ENCODE measurements at places on chromosomes 2 and 18.

GRCh38 chr2:190574169-190574568, 39.6 kb upstream of the NEMP2 start:
- no peaks in the 10 kb centered on the region for H3K4me1 ChIP-seq
- no peaks in the 10 kb centered on the region for H3K36me3 ChIP-seq
- H3K27me3 ChIP-seq, result no peaks in the 10 kb centered on the region
- no peak for DNase-seq
- no peak overlapping the region for H3K27ac ChIP-seq

DNA sequence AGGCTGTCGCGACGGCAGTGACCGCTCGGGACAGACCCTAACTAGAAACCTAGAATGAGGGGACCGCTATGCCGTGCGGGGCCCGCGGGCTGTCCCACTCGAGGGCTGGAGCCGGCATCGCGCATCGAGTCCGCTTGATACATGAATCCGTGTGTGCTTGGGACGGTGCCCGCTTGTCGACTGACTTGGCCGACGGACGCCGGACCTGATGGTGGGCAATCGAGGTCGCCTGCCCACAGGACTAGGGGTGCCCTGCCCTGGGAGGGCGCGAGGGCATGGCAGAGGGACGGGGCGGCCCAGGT, 749 bp upstream of the PTMA start:
- H3K36me3 ChIP-seq, result peaks cover 31% of the 10 kb centered on the region
- peaks cover 5% of the 10 kb centered on the region for H3K27me3 ChIP-seq
- H3K4me1 ChIP-seq, result peaks cover 25% of the 10 kb centered on the region
- peak overlapping the region; percentile 100 for H3K27ac ChIP-seq
- peak; percentile 56 for DNase-seq
- peak overlapping the region; percentile 88 for H3K4me3 ChIP-seq

- H3K4me1 ChIP-seq, result 0 out of 2 replicates have a peak, but pooled peaks cover 3% of the 10 kb centered on the region
- no peak overlapping the region for H3K4me3 ChIP-seq
- no peaks in the 10 kb centered on the region for H3K36me3 ChIP-seq
- H3K27ac ChIP-seq, result no peak overlapping the region
- DNase-seq, result no peak
- H3K27me3 ChIP-seq, result no peaks in the 10 kb centered on the region
These were observed 43.4 kb upstream of the ANKRD62 start for GRCh38 chr18:12049978-12050811.

- H3K27ac ChIP-seq, result peak overlapping the region; percentile 15
- no peak overlapping the region for H3K4me3 ChIP-seq
- H3K4me1 ChIP-seq, result peaks cover 44% of the 10 kb centered on the region
- no peaks in the 10 kb centered on the region for H3K27me3 ChIP-seq
These were observed 35.7 kb downstream of the ZNF516 start for GRCh38 chr18:76459312-76459686.

- no peak for DNase-seq
- H3K4me1 ChIP-seq, result peaks cover 4% of the 10 kb centered on the region
- H3K27me3 ChIP-seq, result no peaks in the 10 kb centered on the region
- H3K4me3 ChIP-seq, result no peak overlapping the region
- no peak overlapping the region for H3K27ac ChIP-seq
- no peaks in the 10 kb centered on the region for H3K36me3 ChIP-seq
These were observed 37.9 kb upstream of the PIK3C3 start for GRCh38 chr18:41917181-41917580.

GRCh38 chr2:4530231-4530630, 826.9 kb downstream of the DCDC2C start:
- no peak overlapping the region for H3K27ac ChIP-seq
- no peak for DNase-seq
- H3K27me3 ChIP-seq, result peaks cover 7% of the 10 kb centered on the region
- no peaks in the 10 kb centered on the region for H3K4me1 ChIP-seq
- peaks cover 53% of the 10 kb centered on the region for H3K36me3 ChIP-seq
- H3K4me3 ChIP-seq, result no peak overlapping the region

- no peak overlapping the region for H3K4me3 ChIP-seq
- H3K27ac ChIP-seq, result no peak overlapping the region
- no peaks in the 10 kb centered on the region for H3K4me1 ChIP-seq
- no peaks in the 10 kb centered on the region for H3K27me3 ChIP-seq
- no peak for DNase-seq
These were observed 200.6 kb upstream of the RBMS1 start for GRCh38 chr2:160694221-160694620.

GRCh38 chr2:216294305-216294704, 78.0 kb downstream of the MARCHF4 start:
- H3K4me1 ChIP-seq, result peaks cover 28% of the 10 kb centered on the region
- H3K27ac ChIP-seq, result no peak overlapping the region
- DNase-seq, result no peak
- H3K27me3 ChIP-seq, result 0 out of 2 replicates have a peak, but pooled peaks cover 4% of the 10 kb centered on the region
- no peak overlapping the region for H3K4me3 ChIP-seq

DNA sequence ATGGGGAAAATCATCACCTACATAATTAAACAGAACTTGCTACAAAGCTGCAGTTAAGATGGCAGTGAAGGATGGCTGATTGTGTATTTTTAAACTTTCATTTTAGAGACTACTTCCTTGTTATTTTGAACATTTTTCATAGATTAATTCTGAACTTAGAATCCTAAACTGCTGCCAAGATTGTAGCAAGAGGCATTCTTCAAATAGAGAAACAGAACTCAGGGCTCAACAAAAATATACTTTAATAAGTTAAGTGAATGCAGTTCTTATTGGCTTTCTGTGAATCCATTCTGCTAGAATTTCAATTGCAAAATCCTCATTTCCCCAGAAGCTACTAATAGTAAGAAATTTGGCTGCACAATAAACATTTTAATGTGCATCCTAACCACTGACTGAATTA, 160.3 kb downstream of the L3MBTL4 start:
- H3K27ac ChIP-seq, result no peak overlapping the region
- peaks cover 3% of the 10 kb centered on the region for H3K4me1 ChIP-seq
- no peaks in the 10 kb centered on the region for H3K27me3 ChIP-seq
- peaks cover 5% of the 10 kb centered on the region for H3K36me3 ChIP-seq

- peaks cover 22% of the 10 kb centered on the region for H3K4me1 ChIP-seq
- H3K27me3 ChIP-seq, result no peaks in the 10 kb centered on the region
- H3K4me3 ChIP-seq, result no peak overlapping the region
- no peaks in the 10 kb centered on the region for H3K36me3 ChIP-seq
- no peak overlapping the region for H3K27ac ChIP-seq
These were observed 260.5 kb upstream of the ZNF521 start for GRCh38 chr18:25612466-25612865.

GRCh38 chr18:75178376-75178775, 30.6 kb downstream of the PTGR3 start:
- no peaks in the 10 kb centered on the region for H3K36me3 ChIP-seq
- H3K27ac ChIP-seq, result no peak overlapping the region
- H3K27me3 ChIP-seq, result no peaks in the 10 kb centered on the region
- no peak overlapping the region for H3K4me3 ChIP-seq
- DNase-seq, result no peak

GRCh38 chr18:25345081-25345866, 6.7 kb downstream of the ZNF521 start:
- H3K27ac ChIP-seq, result no peak overlapping the region
- H3K4me1 ChIP-seq, result peaks cover 28% of the 10 kb centered on the region
- H3K36me3 ChIP-seq, result no peaks in the 10 kb centered on the region

DNA sequence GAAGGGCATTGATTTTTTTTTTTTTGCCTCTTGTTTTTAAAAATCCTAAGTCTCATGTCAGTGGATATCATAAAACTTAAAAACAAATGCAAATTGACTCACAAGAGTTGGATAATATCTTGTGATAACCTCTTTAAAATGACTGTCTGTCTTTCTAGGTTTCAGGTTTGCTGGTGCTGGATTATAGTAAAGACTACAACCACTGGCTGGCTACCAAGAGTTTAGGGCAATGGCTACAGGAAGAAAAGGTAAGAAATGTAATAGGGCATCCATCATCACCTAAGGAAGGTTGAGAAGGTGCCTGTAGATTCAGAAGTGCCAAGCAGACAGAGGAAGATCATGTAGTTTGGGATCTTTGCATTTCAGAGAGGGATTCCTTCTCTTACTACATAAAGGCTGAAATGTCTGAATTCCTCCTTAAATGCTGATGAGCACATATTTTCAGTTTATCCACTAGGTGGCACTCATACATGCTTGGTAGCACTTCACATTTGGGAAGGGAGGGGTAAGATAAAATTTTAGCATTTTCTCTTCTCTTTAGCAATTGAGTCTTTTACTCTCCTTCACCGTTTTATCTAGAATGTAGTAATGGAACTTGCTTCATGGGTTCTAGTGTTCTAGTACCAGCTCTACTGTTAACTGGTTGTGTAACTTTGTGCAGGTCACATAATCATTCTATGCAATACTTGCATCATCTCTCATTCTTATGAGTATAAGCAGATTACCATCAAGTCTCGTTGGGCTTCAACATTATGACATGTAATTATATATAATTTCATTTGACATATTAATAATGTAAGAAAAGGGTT, 21.1 kb downstream of the CPS1 start:
- H3K36me3 ChIP-seq, result no peaks in the 10 kb centered on the region
- peaks cover 4% of the 10 kb centered on the region for H3K4me1 ChIP-seq
- H3K27me3 ChIP-seq, result no peaks in the 10 kb centered on the region
- peak overlapping the region; percentile 86 for H3K27ac ChIP-seq
- no peak overlapping the region for H3K4me3 ChIP-seq
- DNase-seq, result no peak

DNA sequence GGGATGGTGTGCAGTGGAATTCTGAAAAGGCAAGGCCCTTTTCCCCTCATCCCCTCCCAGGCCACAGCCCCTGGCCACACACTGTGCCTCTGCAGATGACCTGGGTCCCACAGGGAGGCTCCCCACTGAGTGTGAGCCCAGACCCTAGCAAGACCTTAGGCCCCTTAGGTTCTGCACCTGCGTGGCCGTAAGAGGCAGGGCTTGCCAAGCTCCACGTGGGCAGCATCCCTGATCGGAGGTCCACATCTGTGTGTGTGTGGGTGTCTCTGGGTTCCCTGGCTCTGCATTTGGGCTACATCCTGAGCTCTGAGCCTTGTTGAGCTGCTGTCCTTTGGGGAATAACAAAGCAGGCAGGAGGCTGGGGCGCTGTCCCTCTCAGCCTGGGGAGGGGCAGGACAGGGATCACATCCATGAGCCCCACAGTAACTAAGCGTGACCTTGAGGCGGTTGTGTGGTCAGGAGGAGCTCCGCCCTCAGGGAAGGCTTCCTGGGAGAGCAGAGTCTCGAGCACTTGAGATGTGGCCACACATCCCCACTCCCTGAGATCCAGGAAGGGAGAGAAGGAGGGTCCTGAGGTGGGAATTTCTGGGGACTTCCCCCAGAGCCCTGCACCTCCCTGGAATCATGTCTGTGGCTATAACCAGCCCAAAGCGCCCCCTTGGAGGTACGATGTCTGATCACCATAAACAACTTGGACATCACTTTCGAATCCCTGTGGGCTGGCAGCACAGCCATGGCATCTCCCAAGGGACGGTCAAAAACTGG, 84.8 kb downstream of the STPG4 start:
- H3K4me1 ChIP-seq, result peaks cover 42% of the 10 kb centered on the region
- no peaks in the 10 kb centered on the region for H3K36me3 ChIP-seq
- no peaks in the 10 kb centered on the region for H3K27me3 ChIP-seq
- no peak for DNase-seq
- H3K27ac ChIP-seq, result 0 out of 2 replicates have a peak overlapping the region, but pooled peaks have one; percentile 36

GRCh38 chr2:14816069-14817060, 183.8 kb downstream of the LRATD1 start:
- no peak for DNase-seq
- no peak overlapping the region for H3K27ac ChIP-seq
- no peaks in the 10 kb centered on the region for H3K4me1 ChIP-seq
- no peaks in the 10 kb centered on the region for H3K27me3 ChIP-seq
- H3K4me3 ChIP-seq, result no peak overlapping the region

GRCh38 chr2:238379096-238379810, 47.5 kb upstream of the ASB1 start:
- H3K27me3 ChIP-seq, result no peaks in the 10 kb centered on the region
- peaks cover 19% of the 10 kb centered on the region for H3K4me1 ChIP-seq
- H3K27ac ChIP-seq, result no peak overlapping the region
- H3K36me3 ChIP-seq, result peaks cover 17% of the 10 kb centered on the region

DNA sequence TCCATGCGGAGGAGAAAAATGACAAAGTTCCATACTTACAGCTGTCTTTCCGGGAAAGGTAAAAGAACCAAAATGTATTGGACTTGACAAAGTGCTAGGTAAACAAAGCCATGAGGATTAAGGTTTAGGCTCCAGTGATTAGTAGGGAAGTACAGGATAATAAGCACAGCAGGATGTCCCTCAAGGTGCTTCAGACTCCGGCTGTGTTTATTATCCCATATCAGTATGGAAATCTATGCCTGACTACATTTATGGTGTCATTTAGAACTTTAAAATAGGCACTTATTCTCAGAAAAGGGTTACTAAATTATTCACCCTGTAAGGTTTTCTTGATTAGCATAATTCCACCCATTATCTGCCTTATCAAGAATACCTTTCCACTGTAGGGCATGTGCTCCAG, 136.3 kb upstream of the CCDC68 start:
- H3K4me1 ChIP-seq, result peaks cover 13% of the 10 kb centered on the region
- no peak overlapping the region for H3K4me3 ChIP-seq
- H3K27me3 ChIP-seq, result no peaks in the 10 kb centered on the region

DNA sequence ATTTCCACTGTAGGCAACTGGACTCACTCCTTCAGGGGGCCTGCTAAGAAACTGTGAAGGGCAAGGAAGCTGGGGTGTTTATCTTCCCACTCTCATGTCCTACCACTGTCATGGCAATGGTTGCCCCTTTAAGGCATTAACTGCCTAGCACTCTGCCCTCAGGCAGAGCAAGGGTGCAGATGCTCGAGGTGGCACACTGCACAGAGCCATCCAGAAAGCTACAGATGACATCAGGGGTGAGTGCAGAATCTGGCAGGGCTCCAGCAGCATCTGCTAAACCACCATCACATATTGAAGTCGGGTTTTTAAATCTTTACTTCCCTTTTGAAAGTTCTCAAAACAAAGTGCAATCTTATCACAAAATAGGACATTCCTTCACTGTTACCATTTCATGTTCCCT, 75.4 kb downstream of the RAPGEF4 start:
- no peaks in the 10 kb centered on the region for H3K27me3 ChIP-seq
- no peak for DNase-seq
- H3K36me3 ChIP-seq, result no peaks in the 10 kb centered on the region
- no peak overlapping the region for H3K27ac ChIP-seq
- H3K4me3 ChIP-seq, result no peak overlapping the region
- peaks cover 7% of the 10 kb centered on the region for H3K4me1 ChIP-seq

GRCh38 chr2:78355967-78356366, 669.5 kb upstream of the REG3G start:
- no peak overlapping the region for H3K4me3 ChIP-seq
- H3K36me3 ChIP-seq, result no peaks in the 10 kb centered on the region
- peaks cover 12% of the 10 kb centered on the region for H3K4me1 ChIP-seq
- H3K27me3 ChIP-seq, result no peaks in the 10 kb centered on the region

- peaks cover 17% of the 10 kb centered on the region for H3K36me3 ChIP-seq
- no peak overlapping the region for H3K4me3 ChIP-seq
- DNase-seq, result no peak
- H3K4me1 ChIP-seq, result 0 out of 2 replicates have a peak, but pooled peaks cover 2% of the 10 kb centered on the region
- H3K27me3 ChIP-seq, result no peaks in the 10 kb centered on the region
These were observed 8.9 kb downstream of the STAM2 start for GRCh38 chr2:152166633-152167032.

GRCh38 chr18:58909521-58909920, 44.8 kb downstream of the ZNF532 start:
- peak overlapping the region; percentile 95 for H3K27ac ChIP-seq
- peaks cover 11% of the 10 kb centered on the region for H3K36me3 ChIP-seq
- peaks cover 83% of the 10 kb centered on the region for H3K4me1 ChIP-seq
- DNase-seq, result no peak

All from WTC11 (cell line).